Left lung (tissue), 14 donors: ENCODE measurements at places on chromosomes 2 and 18.

DNA sequence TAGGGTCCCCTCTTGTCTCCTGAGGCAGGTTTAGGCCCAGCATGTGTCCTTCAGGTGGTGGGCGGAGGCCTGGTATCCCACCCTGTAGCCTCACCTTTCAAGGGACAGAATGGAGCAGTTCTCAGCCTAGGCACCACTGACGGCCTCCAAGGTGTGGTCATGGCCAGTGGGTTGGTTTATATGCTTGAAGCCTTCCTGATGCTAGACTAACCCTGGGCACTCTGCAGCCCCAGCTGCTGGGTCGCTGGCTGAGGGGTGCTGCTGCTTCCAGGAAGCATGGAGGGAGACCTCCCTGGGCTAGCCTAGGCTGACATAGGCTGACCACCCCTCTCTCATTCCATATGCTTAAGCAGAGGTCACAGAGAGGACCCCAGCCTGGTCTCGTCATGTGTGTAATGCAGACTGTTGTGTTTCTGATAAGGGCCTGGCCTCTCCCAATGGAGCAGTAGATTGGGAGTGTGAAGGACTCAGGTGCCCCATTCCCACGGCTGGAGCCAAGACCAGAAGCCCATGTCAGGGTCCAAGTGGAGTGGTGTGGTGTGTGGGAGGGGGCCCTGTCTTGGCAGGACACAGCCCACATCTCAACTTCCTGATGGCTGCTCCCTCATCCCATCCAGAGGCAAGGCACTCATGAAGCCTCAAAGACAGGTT lies 206.6 kb downstream of the DYSF start:
- no peak for DNase-seq

DNA sequence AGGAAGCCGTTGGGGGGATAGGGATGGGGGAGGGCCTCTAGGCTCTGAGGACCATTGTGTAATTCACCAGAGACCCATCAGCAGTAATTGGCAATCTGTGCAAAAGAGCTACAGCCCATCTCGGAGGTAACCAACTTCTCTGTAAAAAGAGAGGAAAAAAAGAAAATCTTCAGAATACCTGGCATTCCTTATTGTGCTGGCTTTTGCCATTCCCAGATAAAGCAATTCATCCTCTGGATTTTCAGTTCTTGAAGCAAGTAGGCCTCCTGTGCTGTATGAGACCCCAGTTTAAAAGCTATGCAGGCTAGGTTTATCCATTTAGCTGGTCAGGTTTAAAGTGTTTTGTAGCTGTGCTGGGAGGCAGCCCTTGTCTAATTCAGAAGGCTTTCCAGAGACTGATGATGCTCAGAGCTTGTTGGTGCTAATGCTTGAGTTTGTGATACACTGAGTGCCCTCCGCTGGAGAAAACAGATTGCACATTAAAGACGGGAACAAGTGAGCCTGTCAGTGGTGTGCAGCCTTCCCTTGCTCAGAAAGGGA lies at the start of gene LRRTM4:
Gene LRRTM4 (minus strand): TSS at position 446 of the 540 bp plus-strand sequence.
- no peak for DNase-seq

DNA sequence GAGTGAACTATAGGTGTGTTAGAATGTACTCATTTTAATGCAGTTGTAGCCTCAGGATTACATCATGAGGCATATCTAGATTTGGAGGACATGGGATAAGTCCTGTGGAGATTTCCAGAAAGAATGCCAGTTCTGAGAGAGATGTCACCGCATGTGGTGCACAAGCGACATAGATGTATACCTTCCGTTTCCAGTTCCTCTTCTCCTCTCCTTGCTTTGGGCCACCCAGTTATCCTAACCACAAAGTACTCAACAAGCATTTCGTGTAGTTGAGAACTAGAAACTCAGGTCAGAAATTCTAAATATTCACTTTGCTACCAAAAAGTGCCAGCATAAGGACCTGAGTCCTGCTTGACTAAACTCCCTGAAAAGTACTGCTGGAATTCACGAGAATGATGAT lies 66.5 kb downstream of the KCTD18 start:
- no peak for DNase-seq

GRCh38 chr18:8890957-8891464 lies 185.7 kb downstream of the MTCL1 start:
- no peak for DNase-seq

GRCh38 chr18:2425426-2426317 lies 145.6 kb downstream of the METTL4 start:
- DNase-seq = no peak

DNA sequence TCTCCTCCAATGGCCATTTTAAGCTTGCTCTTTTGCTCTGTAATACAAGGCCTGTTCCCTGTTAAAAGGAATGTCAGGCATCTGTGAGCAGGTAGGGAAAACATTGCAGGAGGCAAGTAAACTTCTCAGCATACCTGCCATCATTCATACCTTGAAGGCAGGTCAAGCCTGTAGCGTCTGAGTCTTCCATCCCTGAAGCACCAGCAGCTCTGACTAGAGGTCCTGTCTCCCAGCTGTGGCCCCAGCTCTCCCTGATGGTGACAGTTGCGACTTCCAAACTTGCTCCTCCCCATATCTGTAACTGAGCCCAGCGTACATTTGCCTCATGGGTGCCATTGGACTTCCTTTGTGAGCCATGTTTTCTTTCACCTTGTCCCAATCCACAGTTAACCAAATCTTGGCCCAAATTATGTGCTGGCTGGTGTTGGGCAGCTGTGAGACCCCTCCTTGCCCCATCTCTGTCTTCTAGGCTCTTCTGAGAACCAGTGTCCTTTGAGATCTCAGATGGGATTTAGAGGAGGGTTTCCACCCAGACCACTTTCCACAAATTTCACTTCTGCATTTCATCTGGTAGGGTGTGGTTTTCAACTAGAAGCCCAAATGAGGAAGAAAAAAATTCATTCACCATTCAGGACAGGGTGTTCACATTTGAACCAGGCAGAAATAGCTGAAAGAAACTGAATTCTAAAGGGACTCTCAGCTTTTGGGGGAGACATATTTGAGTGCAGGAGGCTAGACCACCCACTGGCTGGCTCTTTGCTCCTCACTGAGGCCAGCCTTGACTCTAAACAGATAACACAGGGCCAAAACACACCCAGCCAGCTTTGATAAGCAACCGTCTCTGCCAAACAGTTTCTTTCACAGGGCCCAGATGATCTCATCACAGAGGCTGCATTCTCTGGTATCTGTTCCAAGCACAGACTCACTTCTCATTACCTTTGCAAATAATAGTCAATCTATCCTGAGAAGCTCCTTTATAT lies 66.4 kb upstream of the MSH2 start:
- DNase-seq = no peak

GRCh38 chr2:159996792-159997546 lies 65.4 kb downstream of the PLA2R1 start:
- no peak for DNase-seq

- no peak for DNase-seq
These were observed 132.4 kb downstream of the COPS8 start for GRCh38 chr2:237217995-237218616.

DNA sequence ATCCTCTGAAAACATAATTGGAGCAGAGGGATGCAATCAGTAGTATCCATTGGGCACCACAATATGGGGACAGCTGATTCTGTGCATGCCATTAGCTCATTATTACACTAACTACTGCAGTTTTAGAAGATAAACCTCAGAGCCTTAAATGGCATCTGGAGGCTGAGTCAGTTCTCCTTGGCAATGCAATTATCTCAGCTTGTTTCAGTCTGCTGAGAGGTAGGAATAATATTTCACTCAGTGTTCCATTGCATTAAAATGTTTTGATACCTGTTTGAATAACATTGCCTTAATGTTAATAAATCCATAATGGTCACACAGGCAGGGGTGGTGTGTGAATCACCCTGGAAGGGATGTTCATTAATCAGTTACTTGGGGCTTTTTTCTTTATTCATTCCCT lies 309.6 kb downstream of the LRRTM1 start:
- no peak for DNase-seq

GRCh38 chr2:65576861-65577601 lies 144.6 kb upstream of the SPRED2 start:
- DNase-seq = no peak

GRCh38 chr18:80167931-80168330 lies 58.9 kb downstream of the ADNP2 start:
- no peak for DNase-seq

DNA sequence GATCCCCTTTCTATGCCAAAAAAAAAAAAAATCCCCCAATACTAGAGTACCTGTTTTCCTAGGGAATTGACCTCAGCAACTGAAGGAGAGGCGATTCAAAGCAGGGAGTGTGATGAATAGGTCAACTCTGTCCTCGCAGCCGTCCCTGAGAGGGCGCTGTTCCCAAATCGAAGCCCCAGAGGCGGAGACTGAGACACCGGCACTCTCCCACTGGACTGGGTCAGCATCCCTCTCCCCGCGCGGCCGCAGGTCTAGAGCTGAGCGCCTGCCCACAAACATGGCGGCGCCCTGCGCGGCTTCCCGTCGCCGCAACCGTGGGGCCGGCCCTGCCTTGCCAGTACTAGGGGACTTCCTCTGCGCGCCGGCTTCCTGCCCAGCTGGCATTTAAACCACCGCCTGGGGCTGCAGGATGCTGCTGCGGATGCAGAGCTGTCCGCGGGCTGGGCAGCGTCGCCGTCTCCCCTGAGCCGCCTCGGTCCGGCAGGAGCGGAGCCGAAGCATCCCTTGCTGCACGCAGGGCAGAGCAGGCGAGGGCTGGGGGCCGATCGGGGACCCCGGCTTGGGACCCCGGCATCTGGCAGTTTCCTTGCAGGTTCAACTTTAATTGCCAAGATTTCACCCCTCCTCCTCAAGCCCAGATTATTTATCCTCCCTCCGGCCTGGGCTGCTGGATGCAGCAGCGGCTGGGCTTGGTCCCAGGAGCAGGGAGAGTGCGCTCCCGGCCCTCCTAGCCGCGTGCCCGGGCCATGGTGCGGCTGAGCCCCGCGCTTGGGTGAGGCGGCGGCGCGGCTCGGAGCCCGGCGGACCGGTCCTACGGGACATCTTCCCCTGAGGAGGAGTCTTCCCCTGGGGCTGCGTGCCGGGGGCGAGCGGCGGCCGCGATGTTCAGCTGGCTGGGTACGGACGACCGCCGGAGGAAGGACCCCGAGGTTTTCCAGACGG lies at the start of gene EHD3:
Gene EHD3 (plus strand): TSS at position 412 of the 942 bp plus-strand sequence. CDS start 470 bp downstream, at position 882.
- DNase-seq = peak; percentile 73

GRCh38 chr2:108934583-108935245 lies 54.3 kb downstream of the EDAR start:
- no peak for DNase-seq

GRCh38 chr18:34492652-34493051 lies 217.4 kb upstream of the DTNA start:
- no peak for DNase-seq

- no peak for DNase-seq
These were observed 140.2 kb downstream of the PLCL1 start for GRCh38 chr2:197944416-197945096.

GRCh38 chr2:14303366-14304115 lies 329.0 kb upstream of the LRATD1 start:
- DNase-seq = no peak

GRCh38 chr2:200252265-200253067 lies 54.0 kb upstream of the SPATS2L start:
- no peak for DNase-seq

DNA sequence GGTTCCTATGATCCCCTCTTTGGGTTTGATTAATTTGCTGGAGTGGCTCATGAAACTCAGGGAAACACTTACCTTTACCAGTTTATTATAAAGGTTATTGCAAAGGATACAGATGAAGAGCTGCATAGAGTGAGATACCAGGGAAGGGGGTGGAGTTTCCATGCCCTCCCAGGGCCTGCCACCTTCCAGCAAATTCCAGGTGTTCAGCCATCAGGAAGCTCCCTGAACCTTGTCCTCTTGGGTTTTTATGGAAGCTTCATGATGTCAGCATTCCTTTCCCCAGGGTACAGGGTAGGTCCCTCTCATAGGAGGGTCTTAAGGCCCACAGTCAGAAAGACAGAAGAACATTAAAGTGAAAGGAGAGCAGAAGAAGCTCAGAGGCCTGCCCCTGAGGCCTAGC lies 123.9 kb upstream of the DCC start:
- DNase-seq = no peak

GRCh38 chr2:120898961-120899750 lies 163.5 kb downstream of the GLI2 start:
- no peak for DNase-seq

DNA sequence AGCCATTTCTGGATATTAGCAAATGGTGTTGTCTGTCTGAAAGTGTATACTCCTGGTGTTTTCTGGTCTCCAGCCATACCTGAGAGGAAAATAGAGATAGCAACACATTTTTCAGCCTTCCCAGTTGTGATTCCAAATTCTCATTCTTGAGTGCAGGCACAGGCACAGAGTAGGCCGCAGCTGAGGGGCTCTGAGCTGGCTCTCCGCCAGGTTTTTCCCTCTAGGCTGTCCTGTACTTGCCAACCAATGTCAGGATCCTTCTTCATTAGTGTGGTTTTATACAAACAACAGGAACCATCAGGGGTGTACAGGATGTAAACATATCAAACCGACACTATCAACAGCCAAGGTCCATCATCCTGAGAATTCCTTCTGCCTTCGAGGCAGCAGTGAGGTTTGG lies 1733.6 kb upstream of the CELF4 start:
- no peak for DNase-seq
